CD4-positive, alpha-beta T cell treated with Interferon alpha-2 for 1 hour (primary cell): ENCODE measurements at places on chromosomes 1 and 21.

DNA sequence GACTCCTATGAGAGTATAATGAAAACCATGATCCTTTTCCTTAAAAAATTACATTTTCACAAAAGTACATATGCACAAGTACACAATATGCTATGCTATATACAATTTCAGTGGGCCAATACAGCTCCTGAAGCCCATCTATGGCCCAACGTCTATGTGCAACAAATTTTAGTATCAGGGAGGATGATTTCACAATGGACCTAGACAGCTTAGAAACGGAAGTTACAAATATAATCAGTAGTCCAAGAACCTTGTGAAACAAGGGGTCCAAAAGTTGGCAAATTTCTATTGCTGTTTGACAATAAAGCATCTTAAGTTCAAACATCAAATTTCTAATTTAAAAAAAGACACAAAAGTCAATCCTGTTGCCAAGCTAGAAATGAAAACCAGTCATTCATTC lies 87.0 kb downstream of the DPYD start:
- DNase-seq, result no peak

DNA sequence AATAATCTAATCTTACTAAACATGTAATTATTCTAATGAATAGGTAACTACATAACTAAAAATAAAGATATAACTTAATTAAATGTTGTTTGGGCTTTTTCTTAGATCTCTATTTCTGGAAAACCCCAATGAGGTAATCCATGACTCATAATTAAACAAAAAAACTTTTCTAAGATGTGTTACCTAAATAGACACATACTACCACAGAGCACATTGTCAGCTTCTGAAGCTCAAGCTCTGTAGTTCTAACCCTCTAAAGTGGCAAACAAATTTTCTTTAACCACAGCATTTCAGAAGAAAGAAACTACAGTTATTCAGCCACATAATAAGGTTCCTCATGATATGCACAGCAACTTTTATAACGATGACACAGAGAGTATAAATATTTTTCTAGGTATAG lies 4.2 kb downstream of the OR6K3 start:
- no peak for DNase-seq

DNA sequence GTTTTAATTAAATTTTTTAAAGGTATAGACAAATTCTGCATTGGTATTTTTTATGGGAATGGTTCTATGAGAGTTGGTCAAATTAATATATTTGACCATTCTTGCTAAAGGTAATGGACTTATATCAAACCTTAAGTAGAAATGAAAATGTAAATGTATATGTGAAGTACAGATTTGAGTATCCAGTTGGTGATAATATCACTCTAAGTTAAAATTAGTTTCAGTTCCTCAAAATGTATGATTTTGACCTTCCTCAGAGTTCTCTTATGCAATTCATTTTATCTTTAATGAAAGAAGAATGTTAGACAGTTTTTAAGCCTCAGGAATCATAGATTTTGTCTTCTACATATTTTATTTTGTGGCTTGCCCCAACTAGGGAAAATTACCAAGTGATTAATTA lies 1291.5 kb upstream of the B3GALT2 start:
- DNase-seq, result no peak

GRCh38 chr1:150477320-150477719 lies 9.9 kb upstream of the TARS2 start:
- no peak for DNase-seq

DNA sequence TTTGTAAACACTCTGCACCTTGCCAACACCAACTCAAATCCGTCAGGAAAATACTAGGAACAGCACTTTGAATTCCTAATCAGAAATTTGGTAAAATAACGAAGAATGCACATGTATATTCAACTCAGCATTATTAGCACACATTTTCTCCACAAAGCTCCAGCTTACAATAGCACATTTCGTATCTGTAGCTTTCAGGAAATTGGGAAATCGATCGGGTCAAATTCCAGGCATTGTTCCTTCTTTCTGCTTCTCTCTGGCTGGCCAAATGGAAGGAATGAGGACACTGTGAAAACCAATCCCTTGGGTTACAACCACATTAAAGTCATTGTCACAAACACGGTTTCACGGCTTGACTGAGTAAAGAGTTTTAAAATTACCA lies 58.6 kb downstream of the NPHP4 start:
- DNase-seq, result no peak

GRCh38 chr1:170461291-170461747 lies 70.6 kb upstream of the GORAB start:
- no peak for DNase-seq

- no peak for DNase-seq
These were observed 6.7 kb upstream of the EPHA8 start for GRCh38 chr1:22556391-22557104.

DNA sequence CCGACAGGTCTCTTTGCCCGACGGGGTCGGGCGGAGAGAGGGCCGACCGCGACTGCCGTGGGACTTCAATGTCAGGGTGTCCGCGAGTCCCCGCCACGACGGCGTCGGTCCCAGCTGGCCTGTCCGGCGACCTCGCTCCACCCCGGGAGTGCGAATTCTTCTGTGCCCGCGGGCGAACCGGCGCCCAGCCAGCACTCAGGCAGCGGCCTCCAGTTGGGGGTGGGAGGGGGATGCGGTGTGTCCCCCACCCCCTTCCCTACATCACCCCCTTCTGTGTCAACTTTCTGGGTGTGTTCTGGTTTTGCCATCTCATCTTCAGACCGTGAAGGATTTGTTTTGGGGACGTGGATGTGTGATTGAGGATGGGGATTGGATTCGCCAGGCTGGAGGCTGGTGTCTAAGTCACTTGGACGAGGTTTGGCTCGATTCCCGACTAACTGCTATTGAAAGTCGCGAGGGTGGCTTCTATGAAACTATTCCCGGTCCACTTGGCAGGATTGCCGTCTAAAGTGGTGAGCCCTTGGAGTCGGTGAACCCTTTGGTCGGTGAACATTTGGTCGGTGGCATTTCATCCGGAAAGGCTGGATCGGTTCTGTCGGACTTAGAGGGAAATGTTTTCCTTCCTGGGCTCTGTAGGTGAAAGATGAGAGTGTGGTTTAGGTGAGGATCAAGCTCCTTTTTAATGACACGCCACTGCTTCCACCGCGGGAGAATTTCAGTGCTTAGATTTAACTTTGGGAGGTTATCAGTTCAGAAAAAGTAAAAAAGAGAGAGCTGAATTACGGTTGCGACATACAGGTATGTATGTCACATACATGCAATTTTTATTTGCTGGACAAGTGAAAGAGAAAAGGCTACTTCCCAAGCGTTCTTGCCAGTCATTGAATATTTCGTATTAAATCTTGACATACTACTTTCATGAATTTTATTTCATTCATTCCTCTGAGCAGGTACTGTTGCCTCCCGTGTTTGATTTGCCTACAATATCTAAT lies 771 bp downstream of the ABCD3 start:
- no peak for DNase-seq

DNA sequence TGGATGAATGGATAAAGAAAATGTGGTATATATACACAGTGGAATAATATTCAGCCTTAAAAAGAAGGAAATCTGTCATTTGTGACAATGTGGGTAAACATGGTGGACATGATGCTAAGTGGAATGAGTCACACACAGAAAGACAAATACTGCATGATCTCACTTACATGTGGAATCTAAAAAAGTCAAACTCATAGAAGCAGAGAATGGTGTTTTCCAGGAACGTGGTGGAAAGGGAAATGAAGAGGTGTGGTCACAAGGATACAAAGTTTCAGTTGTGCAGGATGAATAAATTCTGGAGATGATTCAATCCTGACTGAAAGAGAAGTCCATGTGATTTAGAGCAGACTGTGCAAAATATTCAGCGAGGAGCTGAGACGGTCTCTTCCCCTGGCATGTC lies 56.6 kb downstream of the RYR2 start:
- no peak for DNase-seq

GRCh38 chr1:6171548-6172124 lies 8.5 kb downstream of the CHD5 start:
- no peak for DNase-seq

DNA sequence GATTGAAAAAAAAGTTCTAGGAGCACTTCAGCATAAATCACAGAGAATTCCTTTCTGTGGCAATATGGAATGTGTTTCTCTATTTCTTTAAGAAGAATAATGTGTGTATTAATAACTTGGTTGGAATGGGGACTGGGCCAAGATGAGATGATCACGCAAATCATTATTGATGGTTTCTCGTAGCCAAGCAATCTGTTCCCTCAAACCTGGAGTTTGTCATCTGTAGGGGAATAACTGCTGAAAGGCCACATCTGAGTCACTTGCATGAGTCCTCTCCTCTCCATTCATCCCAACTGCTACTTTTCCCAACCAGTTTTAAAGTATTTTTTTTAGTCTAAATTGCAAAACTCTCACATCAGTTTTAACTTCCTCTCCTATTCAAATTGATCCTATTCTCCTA lies 480.4 kb downstream of the PLPP3 start:
- DNase-seq, result no peak

DNA sequence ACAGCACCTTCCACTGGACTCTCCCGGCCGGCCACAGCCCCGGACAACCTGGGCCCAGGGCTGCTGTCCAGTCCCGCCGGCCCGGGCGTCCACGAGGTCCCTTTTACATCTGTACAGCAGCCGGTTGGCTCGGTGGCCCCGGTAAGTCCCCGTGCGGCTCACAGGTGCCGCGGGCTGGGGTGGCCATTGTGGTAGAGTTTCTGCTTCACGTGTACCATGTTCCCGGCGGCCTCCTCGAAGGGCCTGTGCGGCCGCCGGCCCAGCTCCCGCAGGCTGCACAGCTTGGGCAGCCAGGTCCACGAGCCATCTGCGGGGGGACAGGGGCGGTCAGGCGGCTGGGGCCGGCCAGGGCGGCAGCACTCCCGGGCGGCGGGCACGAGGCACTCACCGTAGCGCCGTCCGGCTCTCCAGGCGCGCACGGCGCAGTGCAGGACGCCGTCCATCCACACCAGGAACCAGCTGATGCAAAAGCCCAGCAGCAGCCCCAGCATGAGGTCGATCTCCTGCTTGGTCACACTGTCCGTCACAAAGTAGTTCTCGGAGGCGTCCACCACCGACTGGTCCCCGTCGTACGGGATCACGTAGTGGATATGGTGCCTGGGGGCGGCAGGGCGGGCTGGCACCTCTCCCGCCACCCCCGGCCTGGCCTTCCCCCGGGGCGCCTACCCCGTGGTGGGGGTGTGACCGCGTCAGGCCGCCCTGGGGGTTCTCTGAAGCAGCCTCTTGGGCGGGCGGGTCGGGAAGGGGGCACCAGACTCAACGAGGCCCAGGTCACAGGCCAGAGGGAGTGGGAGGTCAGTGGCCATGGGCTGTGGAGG lies 5.0 kb downstream of the TMEM240 start:
- no peak for DNase-seq
